ENCODE measurements at places on chromosomes 12 and 14.
A peak's percentile ranks its signal among the peaks of the same experiment; 100 is the strongest.

DNA sequence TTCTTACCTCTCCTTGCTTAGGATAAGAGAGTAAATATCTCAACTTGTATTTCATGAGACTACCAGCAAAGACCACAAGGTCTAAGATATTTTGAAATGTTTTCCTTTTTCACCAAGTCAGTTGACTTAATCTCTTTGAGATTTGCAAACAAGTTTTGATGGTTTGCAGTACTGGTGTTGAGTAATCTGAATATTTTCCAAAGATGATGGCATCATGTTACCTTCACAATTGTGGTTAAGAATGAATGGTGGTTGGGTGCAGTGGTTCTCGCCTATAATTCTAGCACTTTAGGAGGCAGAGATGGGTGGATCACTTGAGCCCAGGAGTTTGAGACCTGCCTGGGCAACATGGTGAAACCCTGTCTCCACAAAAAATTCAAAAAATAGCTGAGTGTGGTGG is 225.7 kb downstream of the TMTC2 start:
- DNase-seq, result no peak

- no peak for DNase-seq
These were observed 145.5 kb upstream of the CDKN3 start for GRCh38 chr14:54251356-54251755.

- DNase-seq, result no peak
These were observed 38.8 kb downstream of the CACNA2D4 start for GRCh38 chr12:1879633-1880032.

- no peak for DNase-seq
These were observed 29.8 kb downstream of the CFL2 start for GRCh38 chr14:34684578-34684977.

GRCh38 chr12:81468206-81468605 is 290.9 kb downstream of the PPFIA2 start:
- peak; percentile 75 for DNase-seq

- DNase-seq, result no peak
These were observed 6.3 kb downstream of the MIS18BP1 start for GRCh38 chr14:45246691-45247090.

DNA sequence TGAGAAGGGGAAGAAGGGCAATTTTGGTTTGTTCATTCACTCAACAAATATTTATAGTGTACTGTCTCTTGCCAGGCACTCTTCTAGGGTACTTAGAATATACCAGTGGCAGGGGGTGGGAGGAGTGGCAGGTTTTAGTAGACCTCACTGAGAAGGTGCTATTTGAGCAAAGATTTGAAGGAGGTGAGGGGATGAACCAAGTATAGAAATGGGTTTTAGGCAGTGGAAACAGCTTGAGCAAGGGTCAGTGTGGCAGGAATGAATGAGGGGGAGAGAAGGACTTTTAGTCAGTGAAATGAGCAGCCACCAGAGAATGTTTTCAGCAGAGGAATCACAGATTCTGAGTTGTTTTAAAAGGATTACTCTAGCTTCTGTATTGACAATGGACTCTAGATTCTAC is 2.3 kb downstream of the PRIM1 start:
- no peak for DNase-seq

DNA sequence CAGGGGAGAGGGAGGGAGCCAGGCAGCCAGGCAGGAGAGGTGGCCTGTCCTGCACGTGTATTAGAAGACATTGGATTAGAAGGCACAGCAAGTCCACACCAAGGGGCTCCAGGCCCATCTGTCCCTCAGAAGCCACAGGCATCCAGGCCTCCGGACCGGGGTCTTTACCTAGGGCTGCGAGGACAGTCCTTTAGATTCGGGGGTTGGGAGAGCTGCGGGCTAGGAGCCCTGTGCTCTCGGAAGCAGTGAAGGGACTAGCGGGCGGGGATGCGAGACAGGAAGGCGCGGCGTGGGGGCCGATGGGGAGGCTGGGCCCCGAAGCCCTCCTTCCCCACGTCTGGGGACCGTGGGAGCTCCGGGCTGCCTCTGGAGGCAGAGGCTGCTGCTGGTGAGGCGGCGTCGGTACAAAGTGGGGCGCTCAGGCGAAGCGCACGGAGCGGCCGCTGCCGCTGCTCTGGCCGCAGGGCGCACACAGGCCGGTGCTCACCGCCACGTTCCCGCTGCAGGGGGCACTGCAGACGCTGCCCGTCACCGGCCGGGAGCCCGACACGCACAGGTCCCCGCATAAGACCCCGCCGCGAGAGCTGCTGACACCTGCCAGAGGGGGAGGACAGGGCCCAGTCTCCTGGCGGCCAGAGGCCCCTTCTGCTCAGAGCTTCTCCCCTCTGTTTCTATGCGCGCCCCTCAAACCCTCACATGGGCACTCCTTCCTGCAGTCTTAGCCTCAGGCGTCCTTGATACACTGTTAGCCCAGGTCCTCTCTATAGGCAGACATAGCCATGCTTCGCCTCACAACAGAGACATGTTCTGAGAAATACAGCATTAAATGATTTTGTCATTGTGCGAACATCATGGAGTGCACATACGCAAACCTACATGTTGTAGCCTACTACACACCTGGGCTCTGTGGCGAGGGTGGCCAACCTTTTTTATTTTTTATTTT is 17.3 kb downstream of the KRT7 start:
- DNase-seq, result no peak

- DNase-seq, result no peak
These were observed 85.4 kb downstream of the ZFP36L1 start for GRCh38 chr14:68707482-68707881.

DNA sequence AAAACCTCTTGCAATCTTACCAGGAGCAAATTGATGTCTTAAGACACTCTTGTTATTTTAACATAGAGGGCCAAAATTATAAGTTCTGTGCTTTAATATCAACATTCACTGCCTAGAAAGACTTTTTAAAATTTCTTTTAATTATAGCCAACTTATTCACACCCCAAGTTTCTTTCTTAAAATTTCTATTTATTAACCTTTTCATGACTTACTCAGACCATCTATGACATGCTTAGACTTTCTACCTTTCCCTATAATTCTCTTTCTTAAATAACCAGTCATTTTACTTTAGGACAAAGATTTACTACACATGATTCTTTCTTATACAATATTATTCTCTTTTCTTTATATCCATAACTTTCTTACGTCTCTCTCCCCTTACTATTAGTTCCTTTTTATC is 220.4 kb downstream of the NUBPL start:
- DNase-seq, result no peak

GRCh38 chr12:6929466-6930452 is 2.0 kb downstream of the ATN1 start:
- no peak for DNase-seq

GRCh38 chr12:115075552-115076170 is 391.7 kb upstream of the TBX3 start:
- no peak for DNase-seq

- peak; percentile 43 for DNase-seq
These were observed 1.5 kb downstream of the IRF2BPL start for GRCh38 chr14:77026930-77027537.

GRCh38 chr12:77938301-77938700 is 107.6 kb downstream of the NAV3 start:
- DNase-seq, result no peak

- no peak for DNase-seq
These were observed 4.0 kb downstream of the ASCL1 start for GRCh38 chr12:102961466-102961855.

DNA sequence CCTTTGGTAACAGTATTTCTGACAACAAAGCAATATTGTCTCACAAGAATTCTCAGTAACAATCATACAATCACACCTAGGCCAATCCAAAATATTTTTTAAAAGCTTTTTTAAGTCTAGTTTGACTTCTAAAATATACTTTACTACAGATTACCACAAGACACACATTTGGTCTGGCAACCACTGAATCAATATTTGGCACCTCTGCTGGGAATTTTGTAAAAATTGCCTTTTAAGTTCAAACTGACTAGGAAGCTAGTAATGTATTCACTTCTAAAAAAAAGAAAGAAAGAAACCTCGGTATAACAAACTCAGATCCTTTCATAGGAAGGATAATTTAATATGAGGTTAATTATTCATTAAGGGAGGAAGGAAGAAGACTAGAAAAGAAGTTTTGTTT is 18.2 kb upstream of the ETV6 start:
- DNase-seq, result no peak

GRCh38 chr12:50518090-50518489 is 13.3 kb downstream of the DIP2B start:
- DNase-seq, result no peak

DNA sequence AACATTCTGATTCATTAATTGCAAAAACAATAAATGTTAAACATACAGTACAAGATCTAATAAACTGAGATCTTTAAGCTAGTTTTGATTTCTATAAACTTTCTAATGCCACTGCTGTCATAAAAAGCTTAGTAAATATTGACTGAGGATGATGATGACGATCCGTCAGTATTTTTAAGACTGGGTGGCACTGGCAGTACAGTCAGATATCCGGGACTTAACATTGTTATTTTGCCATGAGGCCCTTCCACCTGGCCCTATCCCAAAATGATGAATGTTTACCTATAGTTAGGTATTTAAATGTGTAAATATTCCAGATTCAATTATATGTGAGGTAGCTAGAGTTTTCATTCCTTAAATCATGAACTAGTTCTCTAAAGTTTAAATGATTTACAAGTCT is 158.5 kb downstream of the FOXA1 start:
- no peak for DNase-seq

GRCh38 chr14:105287249-105288102 is 13.3 kb downstream of the BRF1 start:
- DNase-seq, result no peak

GRCh38 chr12:106409878-106410277 is 52.3 kb downstream of the POLR3B start:
- no peak for DNase-seq

DNA sequence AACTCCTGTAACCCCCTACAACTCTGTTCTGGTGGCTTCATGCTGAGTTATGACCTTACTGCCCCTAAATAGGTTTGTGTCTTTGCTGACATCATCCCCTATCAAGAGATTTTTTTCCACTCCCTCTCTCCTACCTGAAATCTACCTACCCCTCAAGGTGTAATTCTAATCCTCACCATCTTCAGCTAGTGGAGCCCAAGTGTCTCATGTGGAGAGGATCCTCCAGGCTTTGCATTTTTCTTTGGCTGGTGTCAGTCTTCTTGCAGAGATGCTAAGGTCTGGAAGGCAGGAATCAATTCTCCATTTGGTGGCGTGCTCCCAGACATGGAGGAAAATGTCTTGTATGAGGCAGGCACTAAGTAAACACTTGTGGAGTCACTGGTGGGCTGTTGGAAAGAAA is 74.8 kb upstream of the PRMT8 start:
- no peak for DNase-seq

- DNase-seq, result no peak
These were observed 20.9 kb downstream of the SDSL start for GRCh38 chr12:113443030-113443539.

DNA sequence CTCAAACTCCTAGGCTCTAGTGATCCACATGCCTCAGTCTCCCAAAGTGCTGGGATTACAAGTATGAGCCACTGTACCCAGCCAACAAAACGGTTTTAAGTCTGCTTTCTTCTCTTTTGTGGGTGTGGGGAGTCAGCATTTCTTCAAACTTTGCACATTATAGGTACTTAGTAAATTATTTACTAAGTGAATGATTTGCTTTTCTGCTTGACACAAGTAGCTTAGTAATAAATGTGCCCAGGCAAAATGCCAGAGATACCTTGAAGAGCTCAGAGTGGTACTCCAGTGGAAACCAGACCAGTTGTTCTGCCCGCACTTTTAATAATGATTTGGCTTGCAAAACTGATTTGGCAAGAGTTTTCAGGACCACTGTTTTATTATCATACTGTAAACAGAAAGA is 15.0 kb downstream of the DEPDC4 start:
- no peak for DNase-seq

GRCh38 chr14:99552572-99553216 is 51.3 kb downstream of the CCDC85C start:
- DNase-seq, result no peak

- no peak for DNase-seq
These were observed 12.3 kb downstream of the FIGNL2 start for GRCh38 chr12:51836041-51836826.

DNA sequence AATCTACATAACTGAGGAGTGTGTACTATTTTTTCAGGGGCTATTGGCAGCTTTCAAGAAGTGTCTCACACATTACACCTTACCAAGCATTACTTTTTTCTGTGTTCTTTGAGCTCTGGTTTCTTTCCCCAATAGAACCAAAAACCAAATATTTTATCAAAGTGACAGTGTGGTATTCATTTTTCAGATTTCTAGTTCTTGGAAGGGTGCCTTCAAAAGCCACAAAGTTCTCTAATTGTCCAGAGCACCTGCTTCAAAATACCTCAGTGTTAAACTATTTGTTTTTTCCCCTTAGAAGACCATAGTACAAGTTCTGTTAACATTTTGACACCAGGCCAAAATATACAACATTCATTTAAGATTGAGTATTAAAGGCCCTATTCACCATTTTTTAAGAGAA is 515.7 kb downstream of the ETNK1 start:
- no peak for DNase-seq

GRCh38 chr14:49463146-49463545 is 123.0 kb downstream of the RPS29 start:
- no peak for DNase-seq

Measured in G401 (cell line).